D341Med (cell line): ENCODE measurements at places on chromosomes 2 and 18.

GRCh38 chr2:28233164-28233676 lies 159.4 kb upstream of the FOSL2 start:
- no peak for DNase-seq

DNA sequence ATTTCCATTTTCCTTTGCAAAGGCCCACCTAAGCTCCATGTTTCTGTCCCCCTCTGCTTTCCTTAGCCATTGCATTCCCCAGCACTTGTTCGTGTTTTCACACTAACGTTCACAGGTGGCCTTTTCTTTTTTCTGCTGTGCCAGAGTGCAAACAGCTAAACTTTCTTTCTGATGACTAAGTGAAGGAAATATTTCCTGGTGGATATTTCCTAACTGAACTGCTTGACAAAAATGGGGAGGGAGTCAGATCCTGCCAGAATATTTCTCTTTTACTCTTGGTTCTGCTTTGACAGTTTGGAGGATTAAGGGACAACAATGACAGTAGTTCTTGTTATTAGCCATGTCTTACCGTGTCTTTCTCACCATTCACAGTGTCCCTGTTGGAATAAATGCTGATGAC lies 344.0 kb downstream of the ARHGAP15 start:
- no peak for DNase-seq

DNA sequence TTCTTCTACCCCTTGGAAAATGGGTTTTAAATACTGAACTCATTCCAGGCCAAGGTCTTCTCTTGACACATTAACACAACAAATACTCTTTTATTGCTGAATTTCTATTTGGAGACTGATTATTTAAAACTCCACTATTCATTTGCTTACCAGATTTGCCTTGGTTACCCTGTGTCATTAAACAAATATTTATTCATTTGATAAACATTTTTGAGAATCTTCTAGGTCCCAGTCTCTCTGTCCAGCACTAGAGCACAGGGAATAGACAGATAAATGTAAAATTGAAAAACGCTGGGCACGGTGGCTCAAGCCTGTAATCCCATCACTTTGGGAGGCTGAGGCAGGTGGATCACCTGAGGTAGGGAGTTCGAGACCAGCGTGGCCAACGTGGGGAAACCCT lies 9.8 kb upstream of the MRO start:
- no peak for DNase-seq

DNA sequence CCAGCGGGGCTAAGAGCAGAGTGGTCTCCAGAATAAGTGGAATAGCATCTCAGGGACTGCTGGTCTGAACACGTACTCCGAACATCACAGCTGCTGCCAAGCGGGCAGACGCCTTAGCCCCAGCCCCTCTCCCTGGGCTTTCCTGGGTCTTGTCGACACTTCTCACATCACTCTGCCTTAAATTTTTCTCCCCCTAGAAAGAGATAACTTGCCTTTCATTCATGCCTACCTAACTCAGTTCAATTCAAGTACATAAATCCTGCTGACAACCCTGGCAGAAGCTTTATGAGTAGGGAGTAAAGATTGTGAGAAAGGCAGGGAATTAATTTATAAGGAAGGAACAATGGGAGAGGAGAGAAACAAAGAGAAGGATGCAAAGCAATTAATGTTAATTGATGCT lies 202.9 kb upstream of the TNP1 start:
- no peak for DNase-seq

GRCh38 chr2:207284556-207285472 lies 119.1 kb upstream of the KLF7 start:
- DNase-seq = no peak

- DNase-seq = no peak
These were observed 45.2 kb upstream of the GLS start for GRCh38 chr2:190835303-190835930.

- no peak for DNase-seq
These were observed 15.5 kb downstream of the RND3 start for GRCh38 chr2:150471813-150472510.

GRCh38 chr2:122816803-122817202 lies 1061.4 kb downstream of the TSN start:
- DNase-seq = no peak

DNA sequence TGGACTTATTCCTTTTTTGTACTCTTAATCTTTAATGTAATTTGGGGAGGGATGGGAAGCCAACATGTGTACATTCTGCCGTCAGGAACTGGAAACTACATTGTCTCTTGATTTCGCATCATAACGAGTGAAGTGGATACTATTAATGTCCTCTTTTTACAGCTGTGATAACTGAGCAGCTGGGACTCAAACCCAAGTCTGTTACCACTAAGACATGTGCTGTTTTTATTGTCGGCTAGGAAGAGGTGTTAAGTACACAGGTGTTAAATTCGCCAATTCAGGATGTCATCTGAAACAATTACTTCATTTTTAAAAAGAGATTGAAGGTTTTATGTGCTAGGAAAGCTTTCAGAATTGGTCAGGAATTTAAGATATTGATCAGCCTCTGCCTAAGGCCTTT lies 6.9 kb downstream of the GMCL1 start:
- no peak for DNase-seq

- no peak for DNase-seq
These were observed 1005.4 kb upstream of the DDX18 start for GRCh38 chr2:116809109-116809508.

DNA sequence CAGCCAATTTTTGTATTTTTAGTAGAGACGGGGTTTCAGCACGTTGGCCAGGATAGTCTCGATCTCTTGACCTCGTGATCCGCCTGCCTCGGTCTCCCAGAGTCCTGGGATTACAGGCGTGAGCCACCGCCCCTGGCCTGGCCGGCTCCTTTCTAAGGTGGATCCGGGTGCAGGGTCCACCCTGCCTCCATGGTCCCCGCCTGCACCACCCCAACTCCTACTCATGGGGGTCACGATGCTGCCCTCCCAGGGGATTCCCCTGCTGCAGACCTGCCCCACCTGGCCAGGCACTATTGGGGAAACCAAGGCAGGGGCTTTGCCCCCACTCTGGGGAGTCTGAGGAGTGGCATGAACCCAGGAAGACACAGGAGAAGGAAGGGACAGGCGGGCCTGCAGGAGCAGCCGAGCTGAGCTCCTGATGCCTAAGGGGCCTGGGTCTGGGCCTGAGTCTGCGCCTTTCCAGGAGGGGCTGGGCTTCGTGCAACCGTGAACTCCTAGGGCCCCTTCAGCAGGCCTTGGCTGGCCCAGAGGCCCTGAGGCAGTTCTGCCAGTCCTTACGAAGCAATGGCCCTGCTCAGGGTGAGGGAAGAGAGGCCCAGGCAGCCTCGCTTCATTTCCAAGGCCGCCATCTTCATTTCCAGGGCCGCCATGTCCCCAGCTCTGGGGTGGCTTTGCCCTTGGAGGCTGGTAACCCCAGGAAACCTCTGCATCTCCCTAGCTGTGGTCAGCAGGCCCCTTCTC lies 67.2 kb upstream of the SMAD7 start:
- peak; percentile 36 for DNase-seq

- DNase-seq = no peak
These were observed 84.0 kb downstream of the HDAC4 start for GRCh38 chr2:239316562-239317465.

- DNase-seq = no peak
These were observed 939.5 kb downstream of the ERBB4 start for GRCh38 chr2:211599146-211599545.

DNA sequence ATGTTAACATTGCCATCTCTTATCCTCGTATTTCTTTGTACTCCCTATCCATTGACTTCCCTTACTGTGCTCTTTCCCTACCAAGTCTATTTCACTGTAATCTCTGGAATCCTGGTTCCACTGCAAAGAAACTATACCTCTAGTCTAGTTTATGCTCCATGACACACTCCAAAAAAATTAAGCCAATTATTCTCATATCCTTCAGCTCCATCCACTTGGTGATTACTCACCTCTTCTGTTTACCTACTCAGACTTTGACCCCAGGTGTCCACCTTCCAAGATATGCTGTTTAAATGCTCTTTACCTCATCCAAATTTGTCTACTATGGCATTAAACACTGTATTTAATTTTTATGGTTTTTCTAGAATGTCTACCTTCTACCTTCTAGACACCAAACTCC lies 137.9 kb downstream of the ATAD2B start:
- no peak for DNase-seq

DNA sequence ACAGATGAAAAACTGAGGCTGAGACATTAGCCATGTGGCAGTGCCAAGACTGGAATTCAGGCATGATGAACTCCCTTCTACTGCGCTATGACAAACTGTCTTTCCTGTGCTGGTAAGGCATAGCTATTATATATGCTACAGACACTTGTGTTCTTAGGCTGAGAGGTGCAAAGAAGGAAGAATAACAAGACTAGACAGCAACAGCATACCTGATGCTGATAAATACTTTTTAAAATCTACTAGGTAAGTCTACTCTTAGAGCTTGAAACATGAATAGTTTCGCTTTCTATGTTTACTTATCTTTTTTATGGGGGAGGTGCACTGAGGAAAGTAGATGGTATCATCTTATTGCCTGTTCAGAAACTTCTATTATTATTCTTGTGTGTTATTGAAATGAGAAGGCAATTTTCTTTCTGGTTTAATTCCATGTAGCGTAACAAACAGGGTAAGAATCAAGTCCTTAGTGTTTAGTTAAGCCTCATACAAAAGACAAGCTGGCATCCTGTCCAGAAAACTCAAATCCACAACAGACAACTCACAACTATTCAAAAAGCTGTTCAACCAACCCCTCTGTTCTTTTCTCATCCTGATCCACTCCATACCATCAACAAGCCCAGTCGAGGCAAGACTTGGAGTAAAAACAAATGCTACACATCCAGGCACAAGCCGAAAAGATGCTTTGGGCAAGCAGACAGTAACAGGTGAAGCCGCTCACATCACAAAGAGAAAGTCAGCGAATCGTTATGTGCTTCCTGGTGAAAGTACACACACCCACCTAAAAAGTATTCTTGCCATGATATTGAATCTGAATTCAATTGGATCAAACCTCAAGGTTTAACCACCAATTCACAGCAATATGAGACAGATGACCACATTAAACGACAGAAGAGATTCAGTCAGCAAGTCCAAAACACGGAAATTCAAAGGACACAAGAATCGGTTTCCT lies 1.5 kb downstream of the TTC32 start:
- no peak for DNase-seq

DNA sequence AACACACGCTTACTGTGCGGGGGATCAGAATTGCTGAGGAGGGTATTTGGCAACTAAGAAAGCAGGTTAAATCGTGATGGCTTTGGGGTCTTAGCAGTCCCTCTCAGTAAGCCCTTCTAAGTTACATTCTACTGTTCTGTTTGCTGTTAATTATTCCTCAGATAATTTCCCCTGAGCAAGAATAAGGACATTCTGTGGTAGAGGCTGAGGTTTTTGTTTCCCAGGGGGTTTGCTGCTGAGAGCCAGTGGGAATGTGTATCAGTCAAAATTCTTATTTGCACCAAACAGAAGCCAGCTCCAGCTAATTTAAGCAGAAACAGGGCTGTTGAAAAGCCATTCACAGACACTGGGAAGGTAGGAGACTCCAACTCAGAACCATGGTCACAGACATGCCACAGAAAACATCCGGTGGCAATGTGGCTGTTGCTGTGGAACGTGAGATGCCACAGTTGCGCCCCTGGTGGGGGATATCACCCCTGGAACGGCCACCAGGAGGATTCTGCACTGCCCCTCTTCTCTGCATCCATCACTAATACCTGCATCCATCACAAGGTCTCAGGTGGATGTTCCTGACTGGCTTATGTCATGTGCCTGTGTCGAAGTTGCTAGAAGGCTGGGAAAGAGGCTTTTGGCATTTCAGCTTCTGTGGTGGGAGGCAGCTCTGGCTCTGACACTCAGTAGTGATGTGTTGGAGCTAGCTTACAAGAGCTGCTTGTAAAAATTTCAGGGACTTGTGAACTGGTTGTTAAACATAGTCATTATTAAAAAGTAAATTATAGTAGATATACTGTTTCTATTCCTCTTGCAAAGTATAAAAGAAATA lies 23.2 kb downstream of the SLC4A3 start:
- peak; percentile 6 for DNase-seq

DNA sequence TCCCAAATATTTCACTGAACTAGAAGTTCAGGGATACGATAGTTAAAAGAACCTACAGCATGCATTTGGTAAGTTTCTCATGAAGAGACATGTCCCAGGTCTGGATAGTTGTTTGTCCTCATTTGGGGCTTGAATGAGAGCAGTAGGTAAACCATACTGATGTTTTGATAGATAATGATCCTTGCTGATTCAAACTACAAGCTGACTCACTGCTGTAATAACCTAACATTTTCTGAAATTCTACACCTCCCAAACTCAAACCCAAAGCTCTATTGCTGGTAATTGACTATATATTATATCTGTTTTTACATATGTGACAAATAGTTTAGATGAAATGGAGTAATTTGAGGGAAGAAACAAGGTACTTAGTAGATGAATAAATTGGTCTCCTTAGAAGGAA lies 154.1 kb upstream of the BOD1L2 start:
- no peak for DNase-seq

DNA sequence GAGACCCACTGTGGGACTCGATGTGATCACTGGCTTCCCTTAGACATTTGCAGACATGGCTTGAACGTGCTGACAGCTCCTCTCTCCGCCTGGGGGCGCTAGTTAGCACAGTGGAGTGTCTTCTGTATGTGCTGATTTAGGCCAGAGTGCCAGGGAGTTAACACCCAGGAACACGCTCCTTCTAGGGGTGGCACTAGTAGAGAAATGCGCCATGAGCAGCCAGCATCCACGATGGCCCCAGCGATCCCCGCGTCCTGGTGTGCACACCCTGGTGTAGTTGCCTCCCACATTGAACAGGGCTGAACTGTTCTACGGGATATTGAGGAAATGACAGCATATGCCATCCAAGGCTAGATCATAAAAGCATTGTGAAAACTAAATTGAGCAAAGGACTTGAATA lies 11.4 kb upstream of the NMUR1 start:
- no peak for DNase-seq

DNA sequence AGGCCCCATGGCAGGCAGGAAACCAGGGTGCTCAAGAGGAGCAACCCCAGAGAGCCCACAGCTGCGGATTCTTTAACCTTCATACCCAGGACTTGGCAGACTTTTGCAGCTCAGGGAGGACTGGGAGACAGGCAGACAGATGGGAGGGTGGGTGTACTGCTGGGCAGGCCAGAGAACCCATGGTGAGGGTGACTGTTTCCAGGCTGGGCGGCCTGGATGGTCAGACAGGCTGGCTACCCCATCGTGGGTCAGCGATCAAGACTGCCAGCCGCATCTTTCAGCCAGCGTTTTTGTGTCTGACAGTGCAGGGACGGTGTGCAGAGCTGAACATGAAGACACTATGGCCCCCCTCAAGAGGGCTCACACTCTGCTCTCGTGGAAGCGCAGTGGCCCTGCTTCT lies 82.2 kb downstream of the MARCO start:
- DNase-seq = no peak

GRCh38 chr2:40734797-40735196 lies 282.9 kb upstream of the SLC8A1 start:
- DNase-seq = no peak

GRCh38 chr2:119821266-119821665 lies 61.5 kb downstream of the PTPN4 start:
- DNase-seq = no peak

- DNase-seq = no peak
These were observed 118.4 kb downstream of the B3GNT2 start for GRCh38 chr2:62314291-62314690.

- DNase-seq = no peak
These were observed 75.7 kb upstream of the RAB6C start for GRCh38 chr2:129903586-129904425.
